ENCODE measurements at places on chromosomes 13 and 19. TPM values are rescaled to one million over a fixed set of nuclear protein-coding genes. Genes with fewer than 3 reads are reported as not detected.
A peak's percentile ranks its signal among the peaks of the same experiment; 100 is the strongest.

DNA sequence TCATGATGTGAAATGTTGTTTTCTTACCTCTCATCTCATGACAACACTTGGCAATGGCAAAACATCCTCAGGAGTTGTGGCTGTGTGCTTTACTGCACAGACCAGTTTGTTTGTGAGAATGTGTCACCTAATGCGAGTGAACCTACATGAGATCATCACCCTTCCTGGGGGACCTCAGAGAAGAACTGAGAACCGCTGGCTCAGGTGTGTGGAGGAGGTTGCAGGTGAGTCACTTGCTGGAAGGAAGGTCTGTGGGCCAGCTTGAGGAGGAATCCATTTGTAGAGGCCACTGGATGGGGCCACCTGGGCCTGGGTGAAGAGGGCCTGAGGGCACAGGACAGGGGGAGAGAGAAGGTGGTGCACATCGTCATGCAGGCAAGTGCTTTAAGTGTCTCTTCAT lies 3.0 kb upstream of the CEACAM1 start:
- no peak for DNase-seq

IGSF23 gene
- total RNA-seq: not detected

- no peak for DNase-seq
Observed at GRCh38 chr13:50319635-50320255, 304.5 kb downstream of the KCNRG start.

DNA sequence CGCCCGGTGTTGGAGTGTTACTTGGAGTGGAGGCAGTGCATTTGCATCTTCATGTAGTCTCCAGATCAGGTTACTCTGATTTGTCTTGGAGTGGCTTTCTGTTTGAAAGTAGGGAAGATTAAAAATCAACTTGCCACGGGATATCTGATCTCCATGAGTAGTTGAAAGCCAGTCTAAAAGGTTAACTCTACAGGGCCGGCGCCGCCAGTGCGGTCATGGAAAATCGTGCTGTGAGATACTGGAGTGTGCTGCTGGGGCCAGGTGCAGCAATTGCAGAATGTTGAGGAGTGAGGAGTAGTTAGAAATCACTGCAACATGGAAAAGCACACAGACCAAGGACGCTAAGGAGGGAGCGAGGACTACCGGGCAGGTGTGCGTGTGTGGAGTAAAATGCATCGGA lies 175.0 kb downstream of the STK24 start:
- DNase-seq: peak; percentile 10

DNA sequence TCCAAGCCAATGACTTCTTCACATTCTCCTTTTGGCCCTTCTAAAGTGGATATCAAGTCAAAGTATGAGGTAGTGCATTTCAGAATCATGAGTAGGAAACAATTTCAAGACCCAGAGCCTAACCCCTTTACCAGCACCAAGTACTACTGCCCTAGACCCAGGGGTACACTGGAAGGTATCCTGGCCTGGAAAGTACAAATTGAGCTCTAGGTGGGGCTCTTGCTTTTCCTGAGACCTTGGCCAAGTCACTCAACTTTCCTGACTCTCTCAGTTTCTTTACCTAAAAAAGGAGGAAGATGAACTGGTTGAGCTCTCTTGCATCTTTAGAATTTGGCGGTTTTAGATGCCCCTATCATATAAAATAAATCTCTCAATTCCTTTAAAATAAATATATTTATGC lies 204.7 kb downstream of the FGF14 start:
- DNase-seq: peak; percentile 45

- DNase-seq: no peak
Observed at GRCh38 chr13:91375116-91375729, 23.2 kb upstream of the GPC5 start.

DNA sequence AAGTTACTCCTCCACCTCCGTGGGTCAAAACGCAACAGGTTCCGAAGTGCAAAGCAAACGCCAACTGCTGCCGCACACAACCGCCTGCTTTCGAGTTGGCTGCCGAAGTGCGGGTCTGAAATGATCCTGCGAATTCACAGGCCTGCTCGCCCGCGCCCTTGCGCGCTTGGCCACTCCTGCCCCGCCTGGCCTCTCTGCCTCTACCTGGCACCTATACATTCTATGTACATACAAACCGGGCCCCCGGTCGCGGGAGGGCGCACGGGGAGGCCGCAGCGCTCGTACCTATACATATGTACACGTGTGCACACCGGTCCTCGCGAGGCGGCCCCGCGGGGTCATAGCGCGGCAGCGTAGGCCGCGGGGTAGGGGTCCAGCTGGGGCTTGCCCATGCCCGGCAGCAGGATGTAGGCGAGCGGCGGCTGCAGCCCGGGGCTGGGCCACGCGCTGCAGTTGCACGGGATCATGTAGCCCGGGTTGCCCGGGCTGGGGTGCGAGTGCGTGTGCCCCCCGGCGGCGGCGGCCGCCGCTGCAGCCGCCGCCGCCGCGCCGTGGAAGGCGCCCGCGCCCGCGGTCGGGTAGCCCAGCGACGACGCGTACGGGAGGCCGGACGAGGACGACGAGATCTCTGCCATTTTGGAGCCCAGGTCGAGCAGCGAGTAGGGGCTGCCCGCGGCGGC lies 1.3 kb downstream of the SOX21 start:
- peak; percentile 64 for DNase-seq

DNA sequence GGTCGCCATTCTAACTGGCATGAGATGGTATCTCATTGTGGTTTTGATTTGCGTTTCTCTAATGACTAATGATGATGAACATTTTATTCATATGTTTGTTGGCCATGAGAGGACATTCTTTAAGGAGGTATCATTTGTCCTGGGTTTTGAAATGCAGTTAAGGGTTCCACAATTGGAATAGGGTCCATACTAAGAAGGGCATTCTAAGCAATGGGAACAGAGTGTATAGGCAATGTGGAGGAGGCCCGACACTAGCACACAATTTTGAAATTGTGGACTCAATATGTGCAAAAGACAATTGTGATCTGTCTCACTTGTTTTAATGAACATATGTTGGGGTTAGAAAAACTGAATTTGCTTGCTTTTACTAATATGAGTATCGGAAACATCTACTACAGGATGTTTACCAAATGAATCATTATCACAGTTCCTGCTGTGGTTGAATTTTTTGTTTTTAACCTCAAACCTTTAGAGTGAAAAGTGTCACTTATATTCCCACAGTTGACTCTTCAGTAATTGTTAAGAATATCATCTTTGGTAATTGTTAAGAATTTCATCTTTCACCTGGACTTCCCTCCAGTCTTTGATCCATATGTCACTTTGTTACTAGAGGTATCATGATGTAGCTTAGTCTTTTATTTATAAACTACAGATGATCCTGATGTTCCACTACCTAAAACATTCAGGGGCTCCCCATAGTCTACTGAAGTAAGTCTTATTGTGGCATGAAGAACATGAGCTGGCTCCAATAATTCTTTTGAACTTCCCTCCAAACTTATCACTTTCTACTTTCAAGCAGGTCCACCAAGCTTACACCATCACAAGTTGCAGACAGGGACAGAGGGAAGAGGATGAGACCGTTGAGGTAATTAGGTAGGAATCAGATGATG lies 109.7 kb upstream of the KLF12 start:
- no peak for DNase-seq

DNA sequence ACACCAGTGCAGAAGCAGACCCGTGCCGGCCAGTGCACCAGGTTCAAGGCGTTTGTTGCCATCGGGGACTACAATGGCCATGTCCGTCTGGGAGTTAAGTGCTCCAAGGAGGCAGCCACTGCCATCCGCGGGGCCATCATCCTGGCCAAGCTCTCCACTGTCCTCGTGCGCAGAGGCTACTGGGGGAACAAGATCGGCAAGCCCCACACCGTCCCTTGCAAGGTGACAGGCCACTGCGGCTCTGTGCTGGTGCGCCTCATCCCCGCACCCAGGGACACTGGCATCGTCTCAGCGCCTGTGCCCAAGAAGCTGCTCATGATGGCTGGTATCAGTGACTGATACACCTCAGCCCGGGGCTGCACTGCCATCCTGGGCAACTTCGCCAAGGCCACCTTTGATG lies 10.1 kb downstream of the ZNF44 start:
- DNase-seq: no peak

BTBD2 gene
- 113 TPM for total RNA-seq

- DNase-seq: no peak
Observed at GRCh38 chr19:4007836-4008539, 452 bp downstream of the PIAS4 start.

KRTDAP gene
- total RNA-seq: 0.87 TPM

DNA sequence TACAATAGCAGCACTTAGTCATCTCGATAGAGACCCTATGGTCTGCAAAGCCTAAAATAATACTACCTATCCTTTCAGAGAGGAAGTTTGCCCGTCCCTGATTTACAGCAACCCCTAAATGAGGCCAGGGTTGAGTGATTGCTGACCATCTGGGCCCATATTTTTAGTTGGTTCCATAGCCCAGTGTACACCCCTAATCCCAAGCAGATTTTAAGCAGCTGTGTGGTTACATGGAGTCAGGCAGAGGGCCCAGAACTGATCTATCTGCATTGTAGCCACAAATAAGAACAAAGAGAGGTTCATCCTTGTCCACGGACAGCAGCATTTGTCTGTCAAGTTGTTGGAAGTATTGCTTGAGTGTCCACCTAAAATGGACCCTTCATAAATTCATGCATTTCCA lies 148.2 kb downstream of the DCT start:
- no peak for DNase-seq

DNA sequence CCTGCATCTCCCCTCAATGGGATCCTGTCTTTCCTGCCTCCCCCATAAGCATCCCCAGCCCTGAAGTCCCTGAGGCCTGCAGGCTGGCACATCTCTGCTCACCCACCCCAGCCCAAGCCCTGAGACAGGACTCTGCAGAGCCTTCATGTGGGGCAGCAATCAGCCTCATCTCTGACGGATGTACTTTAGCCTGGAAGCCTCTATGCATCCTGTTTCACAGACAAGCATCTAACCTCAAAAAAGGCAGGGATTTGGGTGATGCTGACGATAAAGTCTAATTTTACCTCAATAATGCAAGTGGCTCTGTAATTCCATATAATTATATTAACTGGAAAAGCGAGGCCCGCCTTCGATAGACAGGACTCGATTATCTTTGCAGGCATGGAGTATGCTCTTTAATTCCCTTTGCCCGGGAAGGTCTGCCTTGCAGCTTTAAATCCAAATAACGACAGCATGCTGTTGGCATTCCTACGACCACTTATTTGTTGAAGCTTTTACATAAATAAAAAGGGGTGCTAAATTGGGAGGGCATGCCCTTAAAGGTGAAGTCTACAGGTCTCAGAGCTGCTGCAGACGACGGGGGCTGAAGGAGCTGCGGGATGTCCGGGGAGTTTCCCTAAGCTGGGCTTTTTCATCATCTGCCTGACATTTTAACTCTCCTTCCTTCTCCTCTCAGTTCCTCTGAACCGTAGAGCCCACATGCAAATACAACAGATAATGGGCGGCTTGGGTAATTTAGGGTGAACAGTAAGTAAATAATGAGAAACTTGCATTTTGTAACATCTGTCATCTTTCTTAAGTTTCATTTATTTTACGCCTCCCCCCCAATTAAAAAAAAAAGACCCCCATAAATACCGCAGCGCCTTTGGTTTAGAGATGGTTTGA lies 211.5 kb downstream of the URI1 start:
- DNase-seq: no peak

PNMA8A gene
- 22.6 TPM for total RNA-seq

DNA sequence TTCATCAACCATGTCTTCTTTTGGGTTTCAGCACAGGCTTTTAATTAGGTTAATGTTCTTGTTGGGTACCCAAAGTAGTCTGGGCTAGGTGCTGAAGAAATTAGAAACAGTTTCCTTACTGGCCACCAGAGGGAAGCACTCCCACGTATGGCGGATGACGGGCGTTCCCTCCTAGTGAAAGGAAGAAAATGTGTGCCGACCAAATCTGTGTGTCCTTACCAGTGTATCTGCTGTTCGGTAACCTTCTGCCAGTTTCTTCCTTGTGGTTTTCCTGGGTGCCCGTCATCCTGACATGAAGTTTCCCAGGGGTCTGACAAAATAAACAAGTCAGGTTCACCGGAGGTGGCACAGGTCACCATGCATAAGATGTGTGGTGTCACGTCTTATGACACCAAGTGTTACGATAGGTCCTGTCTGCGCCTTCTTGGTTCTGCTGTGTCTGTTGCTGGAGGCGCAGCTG lies 6.0 kb upstream of the WDR88 start:
- DNase-seq: peak; percentile 64

GRCh38 chr19:41870401-41870873 lies 6.6 kb upstream of the CD79A start:
- no peak for DNase-seq

RUBCNL gene
- 0.94 TPM for total RNA-seq

- peak; percentile 13 for DNase-seq
Observed at GRCh38 chr19:41703602-41704293, 4.7 kb upstream of the CEACAM5 start.

GRCh38 chr13:69199664-69200063 lies 908.0 kb upstream of the ATXN8OS start:
- DNase-seq: no peak

- no peak for DNase-seq
Observed at GRCh38 chr19:39679056-39679790, 23.5 kb downstream of the LGALS16 start.

- DNase-seq: no peak
Observed at GRCh38 chr13:102724923-102725322, 30.1 kb upstream of the METTL21C start.

GRCh38 chr19:18119013-18119716 lies 21.6 kb downstream of the MAST3 start:
- DNase-seq: no peak

GPC5 gene
- total RNA-seq: not detected

TLE6 gene
- total RNA-seq: 1.1 TPM

GRCh38 chr19:45952686-45953505 lies 20.8 kb downstream of the NOVA2 start:
- peak; percentile 96 for DNase-seq

IZUMO2 gene
- 0.81 TPM for total RNA-seq

GRCh38 chr19:13132471-13133180 lies 14.6 kb downstream of the NACC1 start:
- DNase-seq: peak; percentile 29

GRCh38 chr13:113599391-113599790 lies 14.8 kb downstream of the TFDP1 start:
- DNase-seq: peak; percentile 12

- no peak for DNase-seq
Observed at GRCh38 chr13:75541287-75541686, 3.6 kb upstream of the COMMD6 start.

GRCh38 chr13:110108348-110109139 lies 198.4 kb downstream of the COL4A1 start:
- DNase-seq: peak; percentile 83
